ENCODE measurements at places on chromosomes 11 and 22.
A peak's percentile ranks its signal among the peaks of the same experiment; 100 is the strongest.

DNA sequence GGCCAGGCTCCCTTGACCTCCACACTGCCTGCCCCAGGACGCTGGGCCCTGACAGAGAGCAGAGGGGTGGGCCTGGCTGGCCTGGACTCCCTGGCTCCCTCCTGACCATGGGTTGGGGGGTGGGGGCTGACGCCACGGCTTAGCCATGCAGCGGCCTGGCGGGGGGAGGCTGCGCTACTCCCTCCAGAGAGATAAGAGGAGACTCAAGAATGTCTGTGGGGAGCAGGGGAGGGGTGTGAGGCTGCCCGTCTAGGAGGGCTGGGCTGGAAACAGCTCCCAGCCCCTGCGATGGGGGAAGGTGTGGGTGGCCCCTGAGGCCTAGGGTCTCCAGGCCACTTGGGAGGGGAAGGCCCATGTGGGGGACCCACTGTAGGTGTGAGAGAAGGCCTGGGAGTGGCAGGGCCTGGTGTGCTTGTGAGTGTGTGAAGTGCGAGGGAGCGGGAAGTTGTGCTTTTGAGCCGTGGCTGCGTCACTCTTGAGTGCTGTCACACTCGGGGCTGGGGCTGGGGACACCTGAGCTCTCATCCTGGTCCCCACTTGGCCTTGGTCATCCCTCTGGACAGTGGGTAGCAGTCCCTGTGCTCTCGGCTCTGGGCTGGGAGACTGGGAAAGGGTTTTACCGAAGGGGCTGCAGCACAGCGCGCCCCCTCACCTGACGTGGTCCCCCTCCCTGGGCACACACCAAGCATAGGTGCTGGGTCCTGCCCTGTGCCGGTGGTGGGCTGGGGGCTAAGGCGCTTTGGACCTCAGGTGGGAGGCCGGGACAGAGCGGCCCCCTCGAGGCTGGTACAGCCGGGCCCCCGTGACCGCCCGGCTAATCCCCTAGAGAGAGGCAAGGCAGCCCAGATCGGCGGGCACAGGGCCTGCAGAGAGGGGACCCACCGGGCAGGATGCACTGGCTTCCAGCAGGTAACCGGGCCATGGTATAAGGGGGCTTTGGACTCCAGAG lies 2.4 kb downstream of the MYRF start:
- DNase-seq: no peak

- DNase-seq: no peak
Observed at GRCh38 chr22:28369854-28370253, 309.8 kb downstream of the TTC28 start.

DNA sequence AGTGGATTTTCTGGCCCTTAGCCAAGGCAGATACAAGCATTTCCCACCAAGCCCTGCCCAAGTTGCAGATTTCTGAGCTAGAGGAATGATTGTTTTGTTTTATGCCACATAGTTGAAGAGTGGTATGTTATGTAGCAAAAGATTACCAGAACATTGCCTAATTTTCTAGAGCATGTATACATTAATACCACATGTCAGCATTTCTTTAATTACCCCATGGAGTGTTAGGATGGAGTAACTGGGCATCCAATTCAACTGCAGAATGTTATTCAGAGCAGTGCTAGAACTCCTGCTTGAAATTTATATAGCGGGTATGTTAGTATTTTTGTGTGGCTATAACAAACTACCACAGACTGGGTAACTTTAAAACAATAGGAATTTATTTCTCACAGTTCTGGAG lies 24.4 kb upstream of the CYP2R1 start:
- DNase-seq: no peak

- peak; percentile 82 for DNase-seq
Observed at GRCh38 chr11:77819411-77819920, 1.1 kb downstream of the RSF1 start.

DNA sequence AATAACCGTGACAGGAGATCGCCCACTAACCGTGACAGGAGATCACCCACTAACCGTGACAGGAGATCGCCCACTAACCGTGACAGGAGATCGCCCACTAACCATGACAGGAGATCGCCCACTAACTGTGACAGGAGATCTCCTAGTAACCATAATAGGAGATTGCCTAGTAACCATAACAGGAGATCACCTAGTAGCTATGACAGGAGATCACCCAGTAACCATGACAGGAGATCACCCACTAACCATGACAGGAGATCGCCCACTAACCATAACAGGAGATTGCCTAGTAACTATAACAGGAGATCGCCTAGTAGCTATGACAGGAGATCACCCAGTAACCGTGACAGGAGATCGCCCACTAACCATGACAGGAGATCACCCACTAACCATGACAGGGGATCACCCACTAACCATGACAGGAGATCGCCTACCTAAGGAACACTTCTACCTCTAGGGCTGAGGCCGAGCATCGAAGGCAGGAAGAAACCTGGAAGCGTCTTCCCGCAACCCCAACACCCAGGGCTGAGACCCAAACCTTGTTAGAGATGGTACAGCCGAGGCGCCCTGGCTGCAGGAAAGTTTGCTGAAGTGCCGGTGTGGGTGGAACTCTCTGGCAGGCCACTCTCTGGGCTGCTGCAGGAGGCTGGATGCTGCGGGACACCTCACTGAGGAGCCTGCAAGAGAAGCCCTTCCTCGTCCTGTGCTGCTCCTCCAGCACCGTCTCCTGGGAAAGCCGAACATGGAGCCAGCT lies 67.5 kb upstream of the THY1 start:
- no peak for DNase-seq

DNA sequence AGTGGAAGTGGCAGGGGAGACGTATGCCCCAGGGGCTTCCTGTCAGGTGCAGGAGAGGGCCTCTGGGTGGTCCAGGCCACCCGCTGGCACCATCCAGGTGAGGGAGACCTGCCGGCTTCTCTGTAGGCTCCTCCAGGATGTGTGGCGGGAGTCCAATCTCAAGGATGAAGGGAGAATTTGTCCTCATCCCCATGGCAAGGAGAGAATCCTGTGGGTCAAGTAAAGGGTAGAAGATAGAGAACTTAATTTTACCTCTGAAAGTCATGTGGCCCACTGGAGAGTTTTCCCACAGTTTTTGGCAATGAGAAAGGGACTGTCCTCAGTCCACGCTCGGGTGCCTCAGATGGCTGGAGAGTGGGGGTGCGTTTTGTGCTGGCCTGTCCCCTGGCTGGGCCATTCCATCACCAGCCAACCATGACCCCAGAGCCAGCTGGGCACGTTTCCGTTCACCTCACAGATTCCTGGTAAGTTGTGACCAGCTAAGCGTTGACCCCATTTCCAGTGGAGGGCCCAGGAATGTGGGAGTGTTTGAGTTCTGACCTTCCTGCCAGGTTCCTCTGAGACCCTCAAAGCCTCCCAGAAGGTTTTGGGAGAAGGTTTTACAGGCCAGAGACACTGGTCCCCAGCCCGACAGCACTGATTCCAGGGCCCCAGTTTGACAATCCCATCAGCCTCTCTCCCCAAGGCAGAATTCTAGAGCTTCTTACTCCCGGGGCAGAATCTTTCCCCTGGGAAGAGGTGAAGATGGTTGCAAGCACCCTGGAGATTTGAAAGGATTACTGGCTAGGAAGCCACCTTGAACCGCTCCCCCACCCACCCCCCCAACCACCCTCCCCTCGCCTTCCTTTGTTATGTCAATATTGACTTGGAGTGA lies 2.6 kb downstream of the OVOL1 start:
- DNase-seq: no peak

- DNase-seq: no peak
Observed at GRCh38 chr11:123238297-123238696, 43.2 kb upstream of the CLMP start.

GRCh38 chr22:30178181-30179126 lies 68.1 kb downstream of the LIF start:
- DNase-seq: no peak

GRCh38 chr22:40922484-40923303 lies 28.5 kb upstream of the RBX1 start:
- DNase-seq: no peak

- no peak for DNase-seq
Observed at GRCh38 chr11:31796499-31797189, 14.5 kb downstream of the PAX6 start.

DNA sequence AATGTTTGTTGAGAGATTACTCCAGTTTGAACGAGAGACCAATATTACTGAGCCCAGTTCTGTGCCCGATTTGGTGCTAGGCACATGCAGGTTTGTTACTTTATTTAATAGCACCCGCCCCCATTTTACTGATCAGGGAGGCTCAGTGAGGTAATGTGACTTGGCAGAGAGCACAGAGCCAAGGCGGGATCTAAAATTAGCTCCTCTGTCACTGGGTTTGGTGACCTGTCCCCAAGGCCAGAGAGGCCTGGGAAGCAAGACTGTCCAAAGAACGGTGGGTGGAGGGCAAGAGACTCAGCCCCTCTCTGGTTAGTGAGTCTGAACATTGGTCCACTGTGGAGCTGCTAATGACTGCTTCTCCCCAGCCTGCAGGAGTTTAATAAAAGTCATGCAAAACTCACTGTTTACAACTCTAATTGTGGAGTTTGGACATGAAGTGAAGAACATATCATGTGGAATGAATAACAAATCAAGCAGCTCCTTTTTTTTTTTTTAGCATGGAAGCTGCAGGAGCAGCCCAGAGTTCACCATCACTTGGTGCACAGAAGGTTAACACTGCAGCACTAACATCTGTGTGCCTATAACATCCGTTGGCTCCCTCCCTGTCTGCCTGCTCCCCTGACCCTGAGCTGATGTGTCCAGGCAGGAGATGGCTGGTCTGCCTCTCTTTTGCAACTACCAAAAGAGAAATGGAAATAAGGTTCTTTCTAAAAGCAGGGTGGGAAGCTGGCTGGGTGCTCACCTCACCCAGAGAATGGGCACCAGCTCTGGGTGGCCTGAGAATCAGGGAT lies 39.0 kb downstream of the CSNK2A3 start:
- DNase-seq: no peak

DNA sequence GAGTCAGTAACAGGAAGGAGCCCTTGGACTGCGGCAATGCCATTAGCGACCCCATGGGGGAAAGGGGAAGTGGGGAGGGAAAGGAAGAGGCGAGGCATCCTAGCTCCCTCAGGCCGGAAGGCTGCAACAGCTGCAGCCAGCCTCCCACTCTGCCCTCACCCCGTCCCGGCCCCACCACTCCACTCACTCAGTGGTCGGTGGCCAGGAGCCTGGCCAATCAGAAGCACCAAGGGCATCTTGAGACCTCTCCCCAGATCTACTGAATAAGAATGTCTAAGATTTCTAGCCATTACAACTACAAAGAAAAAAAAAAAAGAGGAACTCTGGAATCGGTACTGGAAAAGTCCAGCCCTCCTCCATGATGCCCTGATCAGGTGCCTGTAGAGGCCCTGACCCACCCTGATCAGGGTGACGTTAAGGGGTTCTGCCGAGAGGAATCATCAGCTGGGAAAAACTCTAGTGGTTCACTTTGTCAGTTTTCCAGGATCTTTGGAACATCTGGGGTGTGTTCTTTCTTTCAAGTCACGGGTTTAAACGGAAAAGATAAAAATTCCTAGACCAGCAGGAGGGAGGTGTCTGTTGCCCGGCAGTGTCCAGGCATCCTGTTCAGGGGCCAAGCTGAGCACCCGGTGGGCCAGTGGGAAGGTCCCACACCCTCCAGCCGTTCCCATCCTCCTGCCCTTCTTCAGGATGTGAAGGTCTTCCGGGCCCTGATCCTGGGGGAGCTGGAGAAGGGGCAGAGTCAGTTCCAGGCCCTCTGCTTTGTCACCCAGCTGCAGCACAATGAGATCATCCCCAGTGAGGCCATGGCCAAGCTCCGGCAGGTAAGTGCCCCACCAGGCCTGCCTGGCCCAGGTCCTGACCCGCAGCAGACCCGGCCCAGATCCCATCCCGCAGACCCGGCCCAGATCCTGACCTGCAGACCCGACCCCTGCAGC lies 14.4 kb downstream of the OAF start:
- no peak for DNase-seq

- DNase-seq: no peak
Observed at GRCh38 chr11:92880381-92880780, 89.1 kb upstream of the MTNR1B start.

DNA sequence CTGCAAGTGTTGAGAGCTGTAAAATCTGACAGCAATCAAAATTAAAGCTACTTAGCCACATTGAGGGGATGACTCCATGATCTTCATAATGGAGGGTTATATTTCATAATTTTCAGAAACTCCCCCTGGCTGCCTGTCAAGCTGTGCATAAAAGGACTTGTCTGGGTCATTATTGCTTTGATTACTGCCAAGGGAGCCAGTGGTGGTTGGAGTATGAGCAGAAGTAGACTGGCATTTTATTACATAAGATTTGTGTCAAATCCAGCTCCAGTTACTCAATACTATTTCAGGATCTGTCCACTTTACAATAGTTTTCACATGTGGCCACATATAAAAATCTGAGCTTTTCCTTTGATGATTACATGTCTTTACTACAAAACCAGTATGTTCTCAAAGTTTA lies 108.9 kb upstream of the SLC5A12 start:
- DNase-seq: no peak

DNA sequence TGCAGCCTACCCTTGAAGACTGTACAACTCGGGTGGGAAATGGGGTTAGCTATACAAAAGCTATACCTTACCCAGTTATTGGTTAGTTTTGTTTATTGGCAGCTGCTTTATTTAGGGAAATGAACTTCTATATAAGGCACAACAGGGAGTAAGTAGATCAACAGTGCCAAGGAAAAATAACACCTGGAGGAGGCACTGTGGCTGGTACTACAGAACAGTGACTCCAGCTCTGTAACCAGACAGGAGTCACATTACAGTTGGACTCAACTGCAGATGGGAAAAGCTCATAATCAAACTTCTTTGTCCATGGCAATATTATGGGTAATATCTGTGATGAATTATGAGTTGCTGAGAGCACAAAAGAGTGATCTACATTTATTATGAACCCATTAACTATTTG lies 14.0 kb downstream of the P4HA3 start:
- no peak for DNase-seq
